Activated T-cell treated with anti-CD3 and anti-CD28 coated beads, Interleukin-2, amount 50 U/mL, for 4 hours (primary cell): ENCODE measurements at places on chromosomes 3 and 15.
A peak's percentile ranks its signal among the peaks of the same experiment; 100 is the strongest.

GRCh38 chr15:60649845-60650548 lies 171.1 kb upstream of the ICE2 start:
- peak; percentile 36 for DNase-seq

GRCh38 chr15:35751413-35752133 lies 205.6 kb upstream of the DPH6 start:
- DNase-seq, result peak; percentile 9

GRCh38 chr3:161212171-161212771 lies 8.8 kb upstream of the NMD3 start:
- no peak for DNase-seq

DNA sequence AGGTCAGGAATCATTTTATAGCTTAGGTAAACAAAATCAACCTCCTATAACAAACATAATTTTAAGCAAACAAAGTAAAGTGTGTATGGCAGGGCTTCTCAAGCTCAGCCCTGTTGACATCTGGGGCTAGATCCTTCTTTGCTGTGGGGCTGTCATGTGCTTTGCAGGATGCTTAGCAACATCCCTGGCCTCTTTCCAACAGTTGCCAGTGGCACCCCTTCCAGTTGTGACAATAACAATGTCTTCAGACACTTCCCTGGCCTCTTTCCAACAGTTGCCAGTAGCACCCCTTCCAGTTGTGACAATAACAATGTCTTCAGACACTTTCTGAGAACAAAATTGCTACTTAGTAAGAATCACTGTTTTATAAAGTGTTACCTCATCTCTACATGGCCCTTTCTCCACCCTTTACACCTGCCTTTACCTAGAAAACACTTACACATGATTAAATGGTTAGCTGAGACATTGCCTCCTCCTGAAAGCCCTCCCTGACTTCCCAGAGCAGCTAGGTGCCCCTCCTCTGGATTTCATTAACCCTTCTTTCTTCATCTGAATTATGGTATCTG lies 194.0 kb upstream of the LMCD1 start:
- no peak for DNase-seq

GRCh38 chr15:89469426-89470096 lies 26.8 kb downstream of the RHCG start:
- no peak for DNase-seq

DNA sequence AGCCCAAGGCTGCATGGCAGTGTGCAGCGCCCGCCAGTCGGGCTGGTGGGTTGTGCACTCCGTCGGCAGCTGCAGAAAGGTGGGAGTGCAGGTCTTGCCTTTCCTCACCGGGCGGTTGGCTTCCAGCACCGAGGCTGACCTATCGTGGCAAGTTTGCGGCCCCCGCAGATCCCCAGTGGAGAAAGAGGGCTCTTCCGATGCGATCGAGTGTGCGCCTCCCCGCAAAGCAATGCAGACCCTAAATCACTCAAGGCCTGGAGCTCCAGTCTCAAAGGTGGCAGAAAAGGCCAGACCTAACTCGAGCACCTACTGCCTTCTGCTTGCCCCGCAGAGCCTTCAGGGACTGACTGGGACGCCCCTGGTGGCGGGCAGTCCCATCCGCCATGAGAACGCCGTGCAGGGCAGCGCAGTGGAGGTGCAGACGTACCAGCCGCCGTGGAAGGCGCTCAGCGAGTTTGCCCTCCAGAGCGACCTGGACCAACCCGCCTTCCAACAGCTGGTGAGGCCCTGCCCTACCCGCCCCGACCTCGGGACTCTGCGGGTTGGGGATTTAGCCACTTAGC lies 4.3 kb downstream of the ISL2 start:
- DNase-seq, result no peak

DNA sequence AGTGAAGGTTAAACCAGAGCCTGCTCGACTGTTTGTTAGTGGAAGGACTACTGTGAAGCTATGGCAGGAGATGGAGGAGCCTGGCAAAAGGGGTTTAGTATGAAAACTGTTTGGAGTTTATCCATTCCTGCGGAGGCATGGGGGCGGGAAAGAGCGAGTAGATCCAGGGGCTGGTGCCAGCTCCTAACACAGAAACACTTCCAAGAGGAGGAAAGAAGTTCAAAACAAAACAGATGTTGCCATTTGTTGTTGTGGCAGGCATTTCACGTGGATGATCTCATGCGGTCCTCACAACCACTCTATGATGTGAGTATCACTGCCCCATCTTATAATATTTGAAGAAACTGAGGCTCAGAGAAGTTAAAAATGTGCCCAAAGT lies 30.7 kb upstream of the KY start:
- DNase-seq, result no peak

- no peak for DNase-seq
These were observed 93.0 kb upstream of the BOC start for GRCh38 chr3:113118336-113118735.

DNA sequence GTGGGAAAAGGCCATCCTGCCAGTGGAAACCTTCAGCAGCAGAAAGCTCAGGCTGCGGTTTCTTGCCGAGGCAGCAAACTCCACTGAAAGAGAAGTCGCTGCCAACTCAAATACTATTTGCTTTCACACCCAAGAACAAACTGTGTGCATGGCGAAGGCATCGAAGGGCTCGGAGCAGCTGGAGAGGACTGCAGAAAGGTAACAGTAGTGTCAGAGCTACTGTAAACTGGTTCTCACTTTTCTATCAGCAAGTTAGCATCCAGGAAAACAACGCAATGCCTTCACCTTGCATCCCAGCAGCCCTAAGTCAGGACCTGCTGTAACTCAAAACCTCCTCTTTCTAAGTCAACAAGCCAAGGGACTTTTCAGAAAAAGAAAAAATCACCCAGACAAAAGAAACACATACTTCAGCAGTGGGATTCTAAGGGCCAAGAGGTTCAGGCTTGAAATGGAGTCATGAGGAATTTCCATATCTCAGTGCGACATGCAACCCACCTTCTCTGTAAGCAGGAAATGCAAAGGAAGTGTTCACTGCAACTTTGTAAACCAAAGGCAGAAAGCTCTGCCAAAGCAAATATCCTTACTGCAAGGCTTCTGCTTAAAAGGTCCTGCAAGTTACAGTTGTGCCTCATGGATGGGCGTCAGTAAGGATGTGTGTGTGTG lies 193.5 kb downstream of the FOXP1 start:
- DNase-seq, result no peak

DNA sequence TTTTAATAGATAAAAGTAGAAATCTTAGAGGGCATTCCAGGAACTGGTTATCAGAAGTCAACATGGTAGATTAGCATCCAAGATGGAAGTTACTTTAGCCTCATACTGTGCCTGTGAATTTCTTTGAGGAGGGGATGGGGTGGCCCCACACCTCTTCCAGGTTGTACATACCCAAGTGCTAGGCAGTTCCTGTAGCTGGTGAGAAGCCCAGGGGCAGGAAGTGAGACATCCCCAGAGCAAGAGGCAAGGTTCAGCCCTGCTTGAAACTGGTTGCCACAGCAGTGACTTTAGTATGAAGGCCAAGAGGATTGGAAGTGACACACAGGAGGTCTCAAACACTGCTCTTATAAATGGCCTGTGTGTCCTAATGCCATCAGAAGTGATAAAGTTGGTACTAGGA lies 11.9 kb downstream of the GTPBP8 start:
- DNase-seq, result peak; percentile 35

DNA sequence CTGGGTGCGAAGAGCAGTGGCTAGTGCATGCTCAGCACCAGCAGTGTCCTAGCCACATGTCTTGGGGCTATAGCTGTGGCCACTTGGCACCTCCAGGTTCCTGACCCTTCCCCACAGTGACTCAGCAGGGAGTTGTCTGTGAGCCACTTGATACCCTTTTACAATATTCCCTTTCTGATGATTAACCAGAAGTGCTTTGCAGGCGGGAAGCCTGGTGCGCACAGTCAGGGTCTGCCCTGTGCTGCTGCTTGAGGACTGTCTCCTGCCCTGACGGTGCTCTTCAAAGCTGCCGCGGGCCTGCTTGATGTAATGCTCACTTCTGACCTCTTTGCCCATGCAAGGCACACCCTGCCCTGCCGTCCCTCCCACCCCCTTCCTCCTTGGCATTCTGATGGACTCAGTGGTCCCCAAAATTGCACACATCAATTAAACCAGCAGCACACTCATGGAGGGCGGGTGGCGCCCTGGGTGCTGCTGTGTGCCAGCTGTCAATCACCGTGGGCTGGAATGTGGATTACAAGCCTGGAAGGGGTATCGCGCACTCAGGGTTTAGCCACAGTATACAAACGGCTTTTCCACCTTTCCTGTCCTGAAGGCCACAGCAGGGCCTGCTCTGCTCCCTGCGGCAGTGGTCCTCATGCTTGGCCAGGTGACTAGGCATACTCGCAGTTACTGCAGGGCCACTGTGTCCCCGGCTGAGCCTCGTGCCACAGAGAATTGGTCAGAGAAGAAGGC lies 40.9 kb upstream of the PCSK6 start:
- no peak for DNase-seq
